ENCODE measurements at places on chromosomes 5 and 9. TPM values are rescaled to one million over a fixed set of nuclear protein-coding genes. Genes with fewer than 3 reads are reported as not detected.

MORN5 gene
- total RNA-seq: not detected

DNA sequence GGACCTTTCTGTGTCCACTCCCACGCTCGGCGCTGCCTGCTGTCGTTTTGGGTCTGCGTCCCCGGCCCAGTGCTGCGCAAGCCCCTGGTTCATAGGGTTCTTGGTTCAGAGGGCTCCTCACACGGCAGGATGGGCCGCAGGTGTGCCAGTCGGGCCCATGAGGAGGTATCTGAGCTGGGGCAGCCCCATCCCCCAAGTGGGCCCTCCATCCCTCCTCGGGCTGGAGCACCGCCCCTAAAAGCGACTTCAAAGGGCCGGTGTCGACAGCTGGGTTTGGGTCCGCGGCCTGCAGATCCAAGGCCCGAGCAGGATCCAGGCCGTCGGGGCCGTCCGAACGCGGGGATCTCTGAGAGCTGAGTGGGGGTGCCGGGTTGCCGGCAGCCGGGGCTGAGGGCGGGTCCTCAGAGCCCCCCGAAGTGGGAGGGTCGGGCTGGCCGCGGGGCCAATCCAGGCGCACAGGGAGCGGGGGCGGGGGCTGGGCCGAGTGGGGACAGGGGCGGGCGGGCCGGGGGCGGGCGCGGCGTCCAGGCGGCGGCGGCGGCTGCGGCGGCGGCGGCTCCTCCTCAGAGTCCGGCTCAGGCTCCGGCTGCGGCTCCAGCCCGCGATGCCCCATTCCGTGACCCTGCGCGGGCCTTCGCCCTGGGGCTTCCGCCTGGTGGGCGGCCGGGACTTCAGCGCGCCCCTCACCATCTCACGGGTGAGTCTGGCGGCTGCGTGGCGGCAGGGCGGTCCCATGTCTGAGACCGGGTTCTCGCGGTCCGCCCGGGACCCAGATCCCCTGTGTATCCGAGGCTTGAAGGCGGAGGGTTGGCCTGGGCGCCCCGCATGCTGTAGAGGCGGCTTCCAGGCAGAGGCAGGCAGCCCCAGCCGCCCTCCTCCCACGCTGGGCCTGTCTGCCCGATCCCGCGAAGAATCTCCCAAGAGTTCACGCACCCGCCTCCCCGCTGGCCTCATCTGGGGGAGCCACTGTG lies at the start of gene PDLIM4:
TSS of gene PDLIM4 (plus strand) at position 566 of the 971 bp plus-strand sequence. CDS start at position 605, 39 bp downstream.
- no peak for DNase-seq
- H3K27me3 ChIP-seq: no peaks in the 10 kb centered on the region
- peaks cover 76% of the 10 kb centered on the region for H3K4me1 ChIP-seq
- H3K4me3 ChIP-seq: peak within 1 kb of the TSS; percentile 68
- H3K36me3 ChIP-seq: peaks cover under 1% of the 10 kb centered on the region

GRCh38 chr9:4327504-4328191 lies 27.8 kb upstream of the GLIS3 start:
- no peaks in the 10 kb centered on the region for H3K36me3 ChIP-seq
- H3K4me3 ChIP-seq: no peak overlapping the region
- H3K4me1 ChIP-seq: no peaks in the 10 kb centered on the region
- H3K27me3 ChIP-seq: no peaks in the 10 kb centered on the region
- DNase-seq: no peak

DNA sequence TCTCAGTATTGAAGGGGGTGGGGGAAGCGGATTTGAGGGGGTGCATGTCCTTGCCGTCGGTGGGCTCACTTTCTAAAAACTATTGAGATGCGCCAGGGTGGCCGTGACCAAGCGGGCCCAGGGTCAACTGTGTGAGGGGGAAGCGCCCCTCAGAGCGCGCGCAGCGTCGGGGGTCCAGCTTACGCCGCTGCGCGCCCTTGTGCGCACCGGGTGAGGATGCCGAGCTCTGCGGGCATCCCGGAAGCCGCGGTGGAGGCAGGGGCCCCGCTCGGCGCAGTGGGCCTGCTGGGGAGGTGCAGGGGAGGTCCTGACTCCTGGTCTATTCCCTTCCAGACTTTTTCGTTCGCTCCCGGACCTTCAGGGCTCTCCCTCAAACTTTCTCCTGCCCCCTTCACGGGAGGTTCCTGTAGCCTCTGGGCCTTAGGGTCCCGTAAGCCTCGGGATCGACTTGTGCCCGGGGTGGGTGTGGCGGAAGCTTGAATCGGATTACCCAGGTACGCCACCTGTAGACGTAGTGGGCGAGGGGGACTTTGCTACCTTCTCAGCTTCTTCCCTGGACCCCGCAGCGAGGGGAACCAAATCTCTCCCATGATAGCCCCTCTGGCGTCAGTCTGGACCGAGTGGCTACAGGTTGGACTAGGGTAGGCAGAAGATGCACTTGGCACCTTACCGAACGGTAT lies 2.5 kb upstream of the PRDM6 start:
- no peak for DNase-seq
- no peak overlapping the region for H3K4me3 ChIP-seq
- peaks cover 7% of the 10 kb centered on the region for H3K27me3 ChIP-seq
- H3K4me1 ChIP-seq: peaks cover 24% of the 10 kb centered on the region
- H3K36me3 ChIP-seq: no peaks in the 10 kb centered on the region

MOB3B gene
- total RNA-seq: 0.85 TPM

DNA sequence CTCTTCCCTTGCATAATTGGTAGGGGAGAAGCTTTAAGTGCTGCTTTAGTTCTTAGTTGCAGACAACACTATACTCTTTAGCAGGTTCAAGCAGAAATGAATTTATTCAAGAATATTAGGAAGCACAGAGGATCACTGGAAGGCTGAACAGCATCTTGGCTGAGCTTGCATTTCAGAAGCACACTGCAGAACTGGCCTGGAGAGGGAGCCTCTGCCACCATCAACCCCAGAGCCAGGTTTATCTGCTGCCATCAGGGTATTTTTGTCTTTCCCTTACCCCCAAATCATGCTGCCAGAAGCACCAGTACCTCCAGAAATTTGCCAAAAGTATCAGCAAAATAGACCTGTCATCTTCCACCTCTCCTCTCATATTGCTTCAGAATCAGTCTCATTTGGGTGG lies 440.7 kb downstream of the DMAC1 start:
- H3K27me3 ChIP-seq: no peaks in the 10 kb centered on the region
- H3K4me3 ChIP-seq: no peak overlapping the region
- no peak for DNase-seq
- H3K36me3 ChIP-seq: no peaks in the 10 kb centered on the region
- no peak overlapping the region for H3K27ac ChIP-seq

DNA sequence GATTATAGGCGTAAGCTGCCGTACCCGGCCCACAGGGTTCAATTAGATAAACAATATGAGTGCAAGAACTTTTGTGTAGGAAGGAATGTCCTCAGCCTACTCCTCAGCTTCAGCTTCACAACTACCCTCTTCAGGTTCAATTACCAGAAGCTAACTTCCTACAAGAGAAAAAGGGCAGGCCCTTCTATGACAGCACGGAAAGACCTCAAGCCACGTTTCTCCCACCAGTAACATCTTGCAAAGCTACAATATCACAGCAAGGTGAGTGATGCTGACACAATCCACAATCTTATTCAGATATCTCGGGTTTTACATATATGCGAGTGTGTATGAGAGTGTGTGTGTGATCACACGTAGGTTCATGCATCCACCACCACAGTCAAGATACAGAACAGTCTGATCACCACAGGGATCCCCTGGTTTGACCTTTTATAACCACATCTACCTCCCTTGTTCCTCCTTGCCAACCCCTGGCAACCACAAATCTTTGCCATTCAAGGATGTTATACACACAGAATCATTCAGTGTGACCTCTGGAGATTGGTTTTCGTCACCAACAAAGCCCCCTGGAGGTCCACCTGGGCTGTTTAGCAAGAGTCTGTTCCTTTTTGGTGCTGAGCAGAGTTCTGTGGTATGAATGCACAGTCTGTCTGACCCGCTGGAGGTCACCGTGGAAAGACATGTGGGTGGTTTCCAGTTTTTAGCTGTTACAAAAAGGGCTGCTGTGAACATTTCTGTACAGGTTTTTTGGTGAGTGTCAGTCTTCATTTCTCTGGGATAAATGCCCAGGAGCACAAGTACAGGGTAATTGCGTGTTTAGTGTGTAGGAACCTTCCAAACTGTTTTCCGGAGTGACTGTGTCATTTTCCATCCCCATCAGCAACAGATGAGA lies 38.2 kb downstream of the IPPK start:
- no peak overlapping the region for H3K27ac ChIP-seq
- no peaks in the 10 kb centered on the region for H3K4me1 ChIP-seq
- H3K27me3 ChIP-seq: no peaks in the 10 kb centered on the region
- H3K4me3 ChIP-seq: no peak overlapping the region

- H3K27me3 ChIP-seq: no peaks in the 10 kb centered on the region
- H3K4me1 ChIP-seq: peaks cover 16% of the 10 kb centered on the region
- no peak for DNase-seq
- H3K36me3 ChIP-seq: peaks cover 92% of the 10 kb centered on the region
- no peak overlapping the region for H3K27ac ChIP-seq
- H3K4me3 ChIP-seq: no peak overlapping the region
Measured at GRCh38 chr5:135341016-135341666, 57.9 kb downstream of the MACROH2A1 start.

DNA sequence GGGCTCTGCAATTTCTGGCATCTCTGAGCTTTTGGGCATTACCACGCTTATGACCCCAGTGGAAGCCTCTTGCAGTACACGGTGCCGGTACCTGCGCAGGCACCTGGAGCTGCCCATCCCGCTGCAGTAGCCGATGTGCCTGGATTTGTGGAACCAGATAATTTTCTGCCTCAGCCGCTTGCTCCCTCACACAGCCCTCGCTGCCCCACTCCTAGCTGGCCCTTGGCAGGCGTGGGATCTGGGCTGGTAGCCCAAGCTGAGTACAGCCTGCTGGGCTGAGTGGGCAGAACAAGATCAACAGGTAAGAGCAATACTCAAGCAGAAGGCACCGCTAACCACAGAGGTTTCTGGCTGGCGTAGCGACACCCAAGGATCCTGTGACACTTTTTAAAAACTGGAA lies 1808.8 kb upstream of the ACO1 start:
- no peaks in the 10 kb centered on the region for H3K27me3 ChIP-seq
- no peaks in the 10 kb centered on the region for H3K4me1 ChIP-seq
- no peak for DNase-seq
- no peaks in the 10 kb centered on the region for H3K36me3 ChIP-seq
- H3K27ac ChIP-seq: no peak overlapping the region

DNA sequence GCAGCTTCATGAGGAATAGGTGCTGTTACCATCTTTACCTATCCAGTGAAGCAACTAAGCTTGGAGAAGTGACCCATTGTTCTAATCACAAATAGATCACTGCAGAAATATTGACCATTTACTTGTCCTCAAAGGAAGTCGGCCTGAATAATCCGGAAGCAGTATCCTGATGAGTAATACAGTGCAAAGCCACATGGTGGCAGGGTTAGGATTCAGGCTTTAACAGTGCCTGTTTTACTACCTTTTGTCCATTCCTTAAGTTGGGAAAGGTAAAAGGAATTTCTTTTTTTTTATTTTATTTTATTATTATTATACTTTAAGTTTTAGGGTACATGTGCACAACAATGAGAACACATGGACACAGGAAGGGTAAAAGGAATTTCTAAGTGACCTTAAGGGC lies 336.3 kb downstream of the KDM4C start:
- H3K4me3 ChIP-seq: no peak overlapping the region
- H3K4me1 ChIP-seq: no peaks in the 10 kb centered on the region
- no peak for DNase-seq
- no peaks in the 10 kb centered on the region for H3K36me3 ChIP-seq

PCDHB2 gene
- total RNA-seq: 1.8 TPM

- H3K4me1 ChIP-seq: no peaks in the 10 kb centered on the region
- no peak overlapping the region for H3K4me3 ChIP-seq
- no peak overlapping the region for H3K27ac ChIP-seq
- H3K27me3 ChIP-seq: no peaks in the 10 kb centered on the region
- no peak for DNase-seq
- no peaks in the 10 kb centered on the region for H3K36me3 ChIP-seq
Measured at GRCh38 chr5:979100-979817, 29.3 kb upstream of the NKD2 start.

DNA sequence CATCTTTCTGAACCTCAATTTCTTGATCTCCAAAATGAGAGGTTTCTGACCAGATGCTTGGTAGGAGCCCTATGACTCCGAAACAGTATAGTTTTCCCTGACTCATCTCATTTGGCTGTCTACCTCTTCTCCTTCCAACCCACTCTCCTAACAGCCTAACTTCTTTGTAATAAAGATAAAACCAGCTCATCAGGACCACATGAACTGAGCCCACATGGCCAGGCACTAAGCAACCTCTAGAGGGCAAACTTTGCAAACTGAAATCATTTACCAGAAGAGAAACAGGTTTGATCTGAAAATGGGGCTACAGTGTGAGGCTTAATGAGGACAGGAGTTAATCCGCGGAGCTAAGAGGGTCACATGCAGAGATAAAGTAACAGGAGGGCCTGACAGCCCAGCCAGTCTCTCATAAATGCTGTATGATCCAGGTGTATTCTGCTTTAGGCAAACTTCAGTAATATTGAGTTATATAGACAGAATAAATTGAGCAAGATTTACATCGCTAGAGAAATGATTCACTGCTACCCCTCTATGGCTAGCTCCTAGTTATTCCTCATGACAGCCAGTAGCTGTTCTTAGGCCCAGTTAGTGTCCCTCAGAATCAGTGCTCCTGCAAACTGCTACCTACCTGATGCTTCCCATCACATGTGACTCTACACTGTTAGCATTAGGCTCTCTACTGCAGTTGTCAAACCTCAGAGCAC lies 64.6 kb downstream of the ABCA1 start:
- no peak for DNase-seq
- H3K4me1 ChIP-seq: no peaks in the 10 kb centered on the region
- no peaks in the 10 kb centered on the region for H3K27me3 ChIP-seq
- H3K4me3 ChIP-seq: no peak overlapping the region
- no peak overlapping the region for H3K27ac ChIP-seq
- H3K36me3 ChIP-seq: peaks cover 14% of the 10 kb centered on the region

PCDHGB7 gene
- total RNA-seq: 10.5 TPM

DNA sequence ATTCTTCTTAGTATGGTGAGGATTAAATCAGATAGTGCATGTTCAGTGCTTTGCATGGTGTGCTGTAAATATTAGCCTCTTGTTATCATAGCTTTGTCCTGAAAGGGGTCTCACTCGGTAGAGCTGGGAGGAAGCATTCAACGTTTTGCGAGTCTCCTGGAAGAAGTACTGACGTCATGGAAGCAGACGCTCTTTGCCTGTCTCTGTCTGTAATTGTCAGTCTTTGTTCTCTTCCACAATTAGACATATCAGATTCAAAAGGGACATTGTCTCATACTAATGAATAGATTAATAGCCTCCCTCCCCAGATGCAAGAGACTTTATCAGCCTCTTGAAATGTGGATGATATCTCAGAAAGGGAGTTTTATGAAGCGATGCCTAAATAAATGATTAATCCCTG lies 91.8 kb upstream of the CXCL14 start:
- H3K4me3 ChIP-seq: no peak overlapping the region
- no peaks in the 10 kb centered on the region for H3K27me3 ChIP-seq
- no peaks in the 10 kb centered on the region for H3K4me1 ChIP-seq
- no peak for DNase-seq

DNA sequence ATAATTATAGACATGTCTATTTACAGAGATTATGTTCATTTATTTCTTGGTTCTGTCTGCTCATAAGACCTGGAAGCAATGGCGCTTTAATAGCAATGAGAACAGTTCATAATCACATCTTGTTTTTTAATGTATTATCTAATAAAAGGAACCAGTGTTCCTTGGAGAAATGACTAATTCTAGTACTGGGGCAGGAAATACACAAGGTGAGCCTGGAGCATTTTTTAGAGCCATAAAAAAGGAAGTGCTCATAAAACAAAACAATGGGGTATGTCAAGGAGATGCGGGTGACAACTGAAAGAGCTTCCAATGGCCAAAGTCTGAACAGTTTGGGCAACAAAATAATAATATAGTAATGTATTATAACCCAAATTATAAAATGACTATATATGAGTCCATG lies 531.9 kb upstream of the CHD1 start:
- no peaks in the 10 kb centered on the region for H3K36me3 ChIP-seq
- no peak overlapping the region for H3K27ac ChIP-seq
- no peaks in the 10 kb centered on the region for H3K4me1 ChIP-seq
